ENCODE measurements at places on chromosomes 6 and 20. TPM values are rescaled to one million over a fixed set of nuclear protein-coding genes. Genes with fewer than 3 reads are reported as not detected.

The TASP1 gene
- total RNA-seq, result 8.3 TPM

The LPA gene
- 0.07 TPM for total RNA-seq

The TNNC2 gene
- total RNA-seq, result not detected

The CCN5 gene
- 24.2 TPM for total RNA-seq

The DLL1 gene
- 0.45 TPM for total RNA-seq

The MAP3K7 gene
- total RNA-seq, result 13.0 TPM

The DEFB128 gene
- not detected for total RNA-seq

The PGC gene
- not detected for total RNA-seq

The ZNF292 gene
- 3.2 TPM for total RNA-seq

The BPIFB2 gene
- total RNA-seq, result not detected

The PLA2G7 gene
- not detected for total RNA-seq

The HTR1E gene
- not detected for total RNA-seq

The SLC32A1 gene
- not detected for total RNA-seq

The WFDC2 gene
- total RNA-seq, result not detected

The PBOV1 gene
- total RNA-seq, result not detected

The KIZ gene
- total RNA-seq, result 4.4 TPM

Data from A549 treated with GW870086 at 1 μM for 4 hours (cell line).